ENCODE measurements at places on chromosomes 3 and 15.

- DNase-seq = no peak
Observed at GRCh38 chr3:118435851-118436350, 598.7 kb downstream of the IGSF11 start.

- no peak for DNase-seq
Observed at GRCh38 chr15:80944818-80945217, 44.8 kb downstream of the MESD start.

DNA sequence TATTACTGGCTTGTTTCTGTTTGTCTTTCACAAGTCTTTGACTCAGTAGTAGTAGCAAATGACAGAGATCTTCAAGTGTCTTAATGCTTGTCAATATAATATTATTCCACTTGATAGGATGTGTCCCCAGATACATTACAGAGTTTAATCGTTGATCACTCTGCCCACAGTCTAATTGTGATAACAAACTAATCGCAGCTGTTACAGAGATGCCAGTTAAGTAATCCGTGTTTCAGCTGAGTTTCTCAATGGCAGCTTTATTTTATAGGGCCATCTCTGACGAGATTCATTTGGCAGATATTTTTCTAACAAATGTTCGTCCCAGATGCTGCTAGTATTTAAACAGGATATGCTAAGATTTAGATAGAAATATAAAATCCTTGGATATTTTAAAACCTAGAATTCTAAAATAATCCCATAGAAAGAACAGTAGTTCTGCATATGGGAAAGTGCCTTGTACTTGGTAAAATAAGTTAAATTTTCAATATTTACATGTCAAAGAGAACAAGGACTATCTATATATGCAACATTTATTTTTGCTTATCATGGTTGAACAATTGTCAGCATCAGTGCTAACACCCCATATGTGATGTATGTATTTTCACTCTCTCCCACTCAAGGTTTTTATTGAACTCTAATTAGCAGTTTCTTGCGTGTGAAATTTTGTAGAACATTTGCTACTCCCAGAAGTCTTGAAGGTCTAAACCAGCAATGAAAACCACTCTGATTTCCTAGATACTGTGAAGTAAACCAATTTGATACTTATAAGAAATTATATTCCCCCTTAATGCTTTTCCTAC, 185.5 kb downstream of the MBNL1 start:
- no peak for DNase-seq

DNA sequence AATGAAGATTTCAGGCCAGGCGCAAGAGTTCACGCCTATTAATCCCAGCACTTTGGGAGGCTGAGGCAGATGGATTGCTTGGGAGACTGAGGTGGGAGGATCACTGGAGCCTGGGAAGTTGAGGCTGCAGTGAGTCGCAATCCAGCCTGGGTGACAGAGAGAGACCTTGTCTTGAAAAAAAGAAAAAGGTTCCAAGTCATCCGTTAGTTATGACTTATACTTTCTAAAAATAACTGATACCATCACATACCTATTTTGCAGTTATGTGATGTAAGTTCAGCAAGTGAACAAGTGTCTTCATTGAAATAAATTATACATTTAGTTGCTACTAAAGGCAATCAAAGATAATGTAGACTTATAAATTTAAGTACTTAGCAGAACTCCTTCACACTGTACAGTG, 22.1 kb downstream of the CLPX start:
- DNase-seq = no peak

DNA sequence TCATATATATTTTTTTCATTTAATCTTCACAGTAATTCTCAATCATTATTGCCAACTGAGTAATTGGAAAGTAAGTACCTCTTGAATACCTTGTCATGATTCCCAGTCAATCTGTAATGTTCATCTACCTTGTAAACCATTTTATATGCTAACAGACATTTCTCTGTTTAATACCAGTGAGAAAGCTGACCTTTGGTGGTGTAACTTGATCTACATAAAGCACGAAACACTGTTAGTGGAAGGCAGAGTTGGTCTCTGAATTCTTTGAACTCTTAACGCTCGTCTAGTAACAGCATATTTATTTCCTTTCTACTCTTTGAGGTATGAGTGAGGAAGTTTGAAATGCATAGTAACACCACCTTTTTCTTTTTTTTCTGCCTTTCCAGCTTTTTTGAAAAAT, 59.5 kb downstream of the SLC25A26 start:
- no peak for DNase-seq

DNA sequence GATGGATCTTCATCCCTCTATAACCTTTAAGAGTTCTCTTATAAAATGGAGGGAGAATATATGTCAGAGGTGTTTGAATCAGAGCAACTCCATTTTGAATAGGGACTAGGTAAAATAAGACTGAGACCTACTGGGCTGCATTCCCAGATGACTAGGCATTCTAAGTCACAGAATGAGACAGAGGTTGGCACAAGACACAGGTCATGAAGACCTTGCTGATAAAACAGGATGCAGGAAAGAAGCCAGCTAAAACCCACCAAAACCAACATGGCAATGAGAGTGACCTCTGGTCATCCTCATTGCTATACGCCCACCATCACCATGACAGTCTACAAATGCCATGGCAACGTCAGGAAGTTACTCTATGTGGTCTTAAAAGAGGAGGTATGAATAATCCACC, 211.0 kb downstream of the GBE1 start:
- DNase-seq = no peak

GRCh38 chr15:74193905-74194304, 8.7 kb downstream of the STRA6 start:
- DNase-seq = no peak

GRCh38 chr15:89654301-89654761, 936 bp downstream of the KIF7 start:
- DNase-seq = no peak

DNA sequence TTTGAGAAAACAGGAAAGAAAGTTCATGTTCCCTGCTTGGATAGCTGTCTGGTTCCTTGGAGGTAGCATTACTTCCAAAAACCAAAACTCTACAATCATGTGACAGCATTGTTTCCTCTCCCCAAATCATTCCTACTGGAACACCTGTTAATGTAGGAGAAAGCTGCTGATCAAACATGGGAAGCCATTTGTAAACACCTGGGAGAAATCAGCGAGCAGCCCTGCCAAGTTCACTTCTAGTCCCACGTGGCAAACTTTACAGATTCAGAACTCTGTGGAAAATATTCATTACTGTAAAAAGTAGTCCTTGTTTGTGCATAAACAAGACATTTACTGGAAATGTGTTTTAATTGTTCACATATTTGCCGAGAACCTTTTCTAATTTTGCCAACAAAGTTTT, 275.5 kb upstream of the AZI2 start:
- no peak for DNase-seq

- no peak for DNase-seq
Observed at GRCh38 chr15:90914305-90915080, 11.4 kb downstream of the MAN2A2 start.

DNA sequence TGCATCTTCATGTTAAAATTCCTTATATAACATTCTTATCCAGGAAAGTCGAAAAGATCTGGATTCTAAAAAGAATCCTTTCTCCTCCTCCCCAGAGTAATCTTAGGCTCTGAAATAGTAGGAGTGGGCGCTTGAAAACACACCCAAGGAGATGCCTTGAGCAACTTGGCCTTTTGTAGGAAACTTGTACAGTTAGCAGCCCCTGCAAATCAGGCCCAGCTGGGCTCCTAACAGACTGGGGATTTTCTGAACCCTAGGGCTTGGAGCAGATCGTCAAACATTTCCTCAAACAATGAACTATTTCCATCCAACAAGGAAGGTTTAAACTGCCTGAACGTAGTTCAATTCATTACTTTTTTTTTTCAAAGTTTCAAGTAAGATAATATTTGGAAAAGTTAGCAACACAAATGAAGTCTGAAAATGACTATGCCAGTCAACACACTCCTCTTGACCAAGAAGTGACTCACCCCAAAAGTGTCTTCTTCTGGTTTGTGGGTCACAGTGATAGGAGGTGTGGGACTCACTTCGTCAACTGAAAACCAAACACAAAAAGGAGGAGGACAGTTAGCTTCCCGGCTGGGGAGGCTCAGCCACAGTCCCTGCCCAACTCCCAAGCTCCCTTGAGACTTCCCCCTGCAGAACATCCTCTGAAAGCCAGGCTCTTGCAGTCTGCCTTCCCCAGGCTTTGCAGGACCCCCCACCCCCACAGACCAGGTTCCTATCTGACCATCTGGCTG, 129.7 kb downstream of the NTRK3 start:
- DNase-seq = no peak

- DNase-seq = no peak
Observed at GRCh38 chr15:92909136-92909781, 9.1 kb downstream of the CHD2 start.

DNA sequence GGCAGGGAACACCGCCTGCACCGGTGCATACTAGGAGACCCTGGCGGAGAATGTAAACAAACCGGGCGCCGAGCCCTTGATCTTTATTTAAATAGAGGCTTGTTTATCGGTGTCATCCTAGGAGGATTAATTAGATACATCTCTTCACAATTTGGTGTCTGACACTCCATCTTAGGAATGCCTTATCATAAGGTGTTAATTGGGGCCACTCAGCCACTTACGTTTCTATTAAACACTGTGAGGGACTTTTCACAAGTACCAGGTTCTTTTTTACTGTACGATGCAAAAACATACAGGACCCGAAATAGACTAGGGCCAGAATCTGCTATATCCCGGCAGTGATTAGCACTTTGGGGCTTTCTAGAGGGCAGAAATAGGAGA, 8.0 kb downstream of the EOMES start:
- no peak for DNase-seq

DNA sequence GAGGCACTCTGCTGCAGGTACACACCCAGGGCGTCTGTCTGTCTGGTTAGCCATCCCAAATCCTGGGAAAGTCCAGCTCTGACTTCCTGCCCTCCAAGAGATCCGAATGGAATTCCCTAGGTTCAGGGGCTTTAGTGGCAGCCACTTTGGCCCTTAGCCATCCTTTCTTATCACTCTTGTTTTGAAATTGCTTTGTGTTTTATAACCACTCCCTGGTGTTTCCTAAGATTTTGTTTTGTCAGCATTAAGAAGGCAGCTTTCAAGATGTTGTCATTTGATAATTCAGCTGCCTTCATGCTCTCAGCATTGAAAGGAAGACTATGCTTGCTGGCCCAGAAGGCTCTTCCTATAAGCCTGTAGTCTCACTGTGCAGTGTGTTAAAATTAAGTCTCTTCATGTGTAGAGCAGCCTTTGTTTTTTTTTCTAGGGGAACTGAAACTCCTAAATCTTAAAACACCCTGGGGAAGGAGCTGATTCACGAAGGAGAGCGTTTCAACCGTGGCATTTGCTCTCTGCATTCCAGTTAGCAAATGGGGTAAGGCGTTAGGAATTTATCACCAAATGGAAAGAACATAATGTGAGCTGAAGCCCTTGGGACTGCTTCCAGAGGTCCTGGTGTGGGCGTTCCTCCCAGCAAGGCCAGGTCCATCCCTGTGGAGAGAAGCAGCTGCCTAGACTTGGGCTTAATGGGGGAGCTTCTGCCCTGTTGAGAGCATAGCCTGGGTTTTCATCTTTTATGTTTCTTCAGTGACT, 14.2 kb upstream of the CLEC3B start:
- peak; percentile 47 for DNase-seq

DNA sequence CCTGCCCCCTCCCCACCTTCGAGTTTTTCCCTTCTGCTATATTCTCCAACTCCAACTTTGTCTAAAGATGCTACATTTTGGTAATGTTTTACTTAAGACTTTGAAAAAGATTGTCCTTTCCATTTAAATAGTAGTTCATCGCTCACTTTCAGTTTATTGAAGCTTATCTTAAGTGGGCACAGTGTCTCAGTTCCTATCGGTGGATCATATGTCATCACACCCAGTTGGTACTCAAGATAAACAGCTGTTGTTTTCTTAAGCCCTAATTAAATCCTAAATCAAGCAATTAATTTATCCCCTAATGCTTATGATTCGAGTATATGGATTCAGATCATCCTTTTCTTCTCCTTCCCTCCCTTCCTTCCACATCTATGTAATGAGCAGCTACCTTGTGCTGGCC, 210.7 kb downstream of the TLE3 start:
- no peak for DNase-seq

GRCh38 chr15:75867449-75867848, 24.2 kb downstream of the UBE2Q2 start:
- no peak for DNase-seq

- DNase-seq = peak; percentile 71
Observed at GRCh38 chr3:57164657-57165573, at the start of gene IL17RD. Gene IL17RD, minus strand, starts transcription at chr3:57165353. Its CDS starts 67 bp downstream, at chr3:57165286.

DNA sequence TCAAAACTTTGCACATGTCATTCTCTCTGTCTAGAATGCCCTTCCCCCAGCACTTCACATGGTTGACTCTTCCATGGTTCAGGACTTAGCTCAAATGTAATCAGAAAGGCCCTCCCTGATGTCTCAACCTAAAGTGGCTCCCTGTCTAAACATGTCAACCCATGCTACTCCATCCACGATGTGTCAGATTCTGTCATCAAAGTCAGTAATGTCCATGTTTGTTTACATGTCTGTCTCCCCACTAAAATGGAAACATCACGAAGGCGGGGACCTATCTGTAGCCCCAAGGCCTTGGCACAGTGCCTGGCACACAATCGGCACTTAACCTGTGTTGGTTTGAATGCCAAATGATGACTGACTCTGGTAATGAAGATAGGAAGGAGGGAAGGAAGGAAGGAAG, 20.8 kb upstream of the SNTN start:
- DNase-seq = no peak

GRCh38 chr15:85318048-85318731, 62.2 kb upstream of the AKAP13 start:
- no peak for DNase-seq

GRCh38 chr3:53716998-53717397, 129.2 kb downstream of the CHDH start:
- no peak for DNase-seq

- DNase-seq = peak; percentile 35
Observed at GRCh38 chr3:52090131-52090932, 34.0 kb upstream of the DUSP7 start.

- DNase-seq = no peak
Observed at GRCh38 chr3:111069974-111070771, 1.4 kb upstream of the NECTIN3 start.

DNA sequence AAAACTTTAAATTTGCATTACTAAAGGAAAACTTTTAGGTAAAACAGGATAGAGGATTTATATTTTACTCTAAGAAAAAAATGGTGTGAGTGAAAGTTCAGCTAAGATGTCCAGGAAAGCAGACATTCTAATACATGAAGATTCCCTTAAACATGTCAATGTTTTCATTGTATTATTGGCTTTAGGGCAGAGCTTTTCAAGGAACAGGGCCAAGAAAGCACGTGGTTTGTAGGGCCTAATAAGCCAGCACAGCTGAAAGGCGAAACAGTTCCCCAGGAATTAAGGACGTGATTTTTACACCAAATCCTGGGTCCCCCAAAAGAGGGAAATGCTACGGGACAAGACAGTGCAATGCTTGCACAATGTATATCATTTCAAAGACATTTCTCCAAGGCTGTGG, 48.6 kb upstream of the MKRN3 start:
- DNase-seq = no peak

GRCh38 chr3:38950581-38950980, 101.2 kb downstream of the SCN11A start:
- no peak for DNase-seq

- DNase-seq = peak; percentile 81
Observed at GRCh38 chr15:41281236-41281635, 50.2 kb downstream of the CHP1 start.

All from amniotic stem cell (primary cell).